ENCODE measurements at places on chromosomes 3 and 15.

DNA sequence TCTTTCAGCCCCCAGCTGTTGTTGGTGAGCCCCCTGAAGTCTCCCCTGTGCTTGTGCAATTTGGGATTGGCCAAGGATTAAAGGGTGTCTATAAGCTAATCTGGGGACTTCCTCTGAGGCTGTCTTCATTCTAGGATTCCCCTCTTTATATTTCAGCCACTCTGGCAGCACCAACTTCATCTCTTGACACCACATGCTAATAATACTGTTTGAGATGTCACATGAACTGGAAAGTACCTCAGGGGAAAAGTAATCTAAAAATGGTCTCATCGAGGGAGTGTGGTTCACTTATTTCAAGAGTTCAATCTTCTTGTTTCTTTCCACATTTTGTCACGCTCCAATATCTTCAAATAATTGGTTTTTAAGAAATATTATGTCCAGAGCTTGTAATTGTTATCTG lies 279.2 kb upstream of the TMC3 start:
- no peak for DNase-seq

DNA sequence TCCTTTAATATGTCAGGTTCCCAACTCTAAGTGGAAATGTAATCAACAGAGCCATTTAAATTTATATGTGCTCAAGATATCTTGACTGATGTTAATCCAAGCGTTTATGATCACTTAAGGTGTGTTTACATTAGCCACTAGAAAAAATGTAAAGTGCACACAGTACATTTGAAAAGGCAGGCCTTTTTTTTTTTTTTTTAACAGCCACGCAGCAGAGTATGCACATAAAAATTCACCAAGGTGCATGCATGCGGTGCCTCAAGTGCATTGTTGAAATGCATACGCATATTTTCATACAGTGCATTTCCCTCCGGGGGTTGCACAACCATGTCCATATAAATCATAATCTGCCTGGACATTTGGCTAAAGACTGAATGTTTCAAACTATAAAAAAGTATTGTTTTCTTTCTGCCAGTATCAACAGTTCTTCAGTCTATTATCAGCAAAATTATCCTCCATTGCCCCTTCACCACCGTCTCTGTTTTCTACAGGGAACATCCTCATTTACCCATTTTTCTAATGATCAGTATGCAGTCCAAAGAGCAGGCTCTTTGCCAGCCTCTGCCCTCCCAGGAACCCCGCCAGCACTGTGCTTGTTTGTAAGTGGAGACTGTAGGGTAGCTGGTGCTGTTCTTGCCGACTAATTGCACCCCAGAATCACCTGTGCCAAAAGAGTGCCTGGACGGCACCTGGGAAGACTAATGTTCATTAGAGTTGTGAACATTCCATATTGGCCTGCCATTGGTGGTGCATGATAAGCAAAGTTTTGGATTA lies 611.2 kb upstream of the CFAP20DC start:
- DNase-seq, result no peak

- DNase-seq, result no peak
These were observed 154.3 kb downstream of the PLCL2 start for GRCh38 chr3:17038900-17039553.

GRCh38 chr15:98898122-98898521 lies 109.5 kb downstream of the PGPEP1L start:
- no peak for DNase-seq

- no peak for DNase-seq
These were observed 11.4 kb downstream of the FAM174B start for GRCh38 chr15:92643849-92644815.

GRCh38 chr15:63752979-63753378 lies 80.8 kb downstream of the HERC1 start:
- no peak for DNase-seq

DNA sequence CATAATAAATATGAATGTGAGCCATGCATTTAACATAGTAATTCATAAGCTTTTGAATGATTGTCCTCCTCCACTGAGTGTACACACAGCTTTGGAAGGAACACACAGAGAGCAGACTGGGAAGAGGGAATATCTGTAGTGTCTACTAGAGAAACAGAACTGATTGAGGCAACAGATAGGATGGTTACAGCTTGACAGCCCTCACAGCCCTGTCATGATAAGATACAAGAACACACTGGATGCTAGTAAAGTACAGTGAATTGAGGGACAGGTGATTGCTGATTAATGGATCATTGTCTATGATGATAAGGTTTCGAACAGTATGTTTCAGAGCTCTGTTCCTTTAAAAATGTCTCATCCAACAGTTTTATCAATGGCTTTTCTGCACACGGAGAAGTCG lies 383.4 kb upstream of the GBE1 start:
- DNase-seq, result no peak
